ENCODE measurements at places on chromosomes 5 and 9.
A peak's percentile ranks its signal among the peaks of the same experiment; 100 is the strongest.

- DNase-seq: no peak
Measured at GRCh38 chr5:53453898-53454718, 26.3 kb upstream of the FST start.

DNA sequence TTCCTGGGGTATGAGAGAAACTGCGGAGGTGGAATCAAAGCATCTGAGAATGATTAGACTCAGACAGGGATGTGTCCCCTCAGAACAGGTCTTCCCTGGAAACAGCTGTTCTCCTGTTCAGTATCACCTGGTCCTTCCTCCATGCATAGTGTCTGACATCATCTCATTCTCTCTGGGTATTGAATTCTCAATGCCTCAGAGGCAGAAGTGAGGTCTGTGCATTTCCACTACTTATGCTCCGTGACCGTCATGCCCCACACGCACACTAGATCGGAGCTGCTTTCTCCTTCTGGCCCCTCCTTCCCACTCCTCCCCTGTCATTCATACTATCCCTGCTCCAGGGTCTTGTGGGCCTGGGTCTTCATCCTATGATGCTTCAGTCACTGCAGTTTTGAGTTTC lies 61.4 kb upstream of the DAB2IP start:
- no peak for DNase-seq

DNA sequence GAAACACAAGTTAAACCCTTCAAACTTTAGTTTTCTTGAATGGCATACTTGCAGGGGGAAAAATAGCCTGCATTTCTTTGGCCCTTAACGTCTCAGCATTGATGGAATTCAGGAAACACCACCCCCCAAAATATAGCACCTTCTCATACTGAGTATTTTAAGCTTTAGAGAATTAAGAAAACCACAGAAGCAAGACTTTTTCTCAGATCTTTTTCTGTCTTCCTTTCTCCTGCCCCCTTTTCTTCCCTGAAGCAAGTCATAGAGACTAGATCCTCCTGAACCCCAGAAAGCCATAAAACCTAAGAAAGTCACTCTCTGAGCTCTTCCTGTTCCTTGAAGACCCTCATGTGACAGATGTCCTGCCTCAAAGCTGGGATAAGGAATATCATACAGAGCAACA lies 1069.9 kb downstream of the EFNA5 start:
- DNase-seq: no peak

GRCh38 chr9:92634712-92635605 lies 35.0 kb downstream of the IPPK start:
- DNase-seq: peak; percentile 70

DNA sequence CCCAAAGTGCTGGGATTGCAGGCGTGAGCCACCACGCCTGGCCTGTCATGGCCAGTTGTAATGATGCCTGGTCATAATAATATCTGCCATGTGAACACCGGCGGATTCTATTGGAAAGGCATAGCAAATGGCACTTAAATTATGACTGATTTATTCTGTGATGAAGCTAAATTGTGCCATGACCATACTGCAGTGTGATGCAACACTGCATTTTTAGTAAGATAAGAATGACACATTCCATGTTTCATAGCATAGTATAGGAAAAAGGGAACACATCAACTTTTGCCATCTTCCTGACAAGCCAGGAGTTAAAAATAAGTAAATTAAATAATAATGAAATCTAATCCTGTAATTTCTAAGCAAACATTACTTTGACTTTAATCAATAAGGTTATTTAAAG lies 30.4 kb upstream of the BICD2 start:
- no peak for DNase-seq

GRCh38 chr9:99509065-99509745 lies 287.1 kb downstream of the SEC61B start:
- no peak for DNase-seq

- DNase-seq: no peak
Measured at GRCh38 chr5:132802044-132802684, 10.9 kb upstream of the SOWAHA start.
